ENCODE measurements at places on chromosomes 3 and 15.

DNA sequence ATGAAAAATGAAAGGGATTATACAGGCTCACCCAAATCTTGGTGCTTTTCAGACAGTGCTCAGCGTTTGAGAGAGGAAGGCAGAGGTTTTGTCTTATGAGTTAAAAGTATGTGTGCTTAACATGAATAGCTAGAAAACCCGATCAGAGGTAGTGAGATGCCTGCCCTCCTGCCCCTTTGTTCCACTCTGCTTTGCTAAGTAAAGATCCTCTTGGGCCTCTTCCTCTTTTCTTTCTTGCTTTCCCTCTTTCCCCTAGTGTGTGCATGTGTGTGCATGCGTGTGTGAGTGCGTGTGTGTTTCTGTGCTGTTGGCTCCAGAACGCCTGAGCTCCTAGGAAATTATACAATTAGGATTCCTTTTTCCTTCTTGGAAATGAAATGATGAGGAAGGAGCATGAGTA, 261.3 kb upstream of the NR2E3 start:
- no peak for DNase-seq

DNA sequence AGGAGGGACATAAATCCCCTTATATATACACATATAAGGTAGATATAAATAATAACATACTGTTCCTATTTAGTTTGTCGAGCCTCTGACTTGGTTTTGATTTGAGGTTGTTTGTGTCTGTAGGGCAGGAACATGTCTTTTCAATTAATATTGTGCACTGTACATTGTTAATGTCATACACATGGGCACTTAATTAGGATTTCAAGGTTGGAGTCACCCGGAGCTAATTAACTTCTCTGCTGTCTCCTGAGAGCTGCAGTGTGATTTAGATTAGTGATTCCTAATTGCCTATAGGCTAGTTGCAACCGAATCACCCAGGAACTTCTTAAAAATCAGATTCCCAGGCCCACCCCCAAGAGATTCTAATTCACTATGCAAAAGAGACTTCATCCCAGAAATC, 50.4 kb upstream of the FILIP1L start:
- DNase-seq, result no peak

DNA sequence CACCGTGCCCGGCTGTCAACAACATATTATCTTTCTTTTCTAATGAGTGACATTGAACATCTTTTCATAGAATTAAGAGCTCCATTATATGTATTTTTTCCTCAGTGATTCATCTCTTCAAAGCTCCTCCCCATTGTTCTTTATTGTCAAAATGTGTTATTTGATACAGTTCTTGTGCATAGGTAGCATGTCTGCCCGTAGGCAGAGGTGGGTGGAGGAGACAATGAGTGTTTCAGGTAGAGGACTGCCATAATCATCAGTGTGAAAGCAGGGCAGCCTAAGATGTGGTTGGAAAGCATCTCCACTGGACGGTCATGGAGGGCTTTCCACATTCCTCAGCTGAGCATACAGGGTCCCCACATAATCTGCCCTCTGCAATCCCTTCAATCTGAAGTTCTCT, 452.0 kb upstream of the MCTP2 start:
- no peak for DNase-seq

DNA sequence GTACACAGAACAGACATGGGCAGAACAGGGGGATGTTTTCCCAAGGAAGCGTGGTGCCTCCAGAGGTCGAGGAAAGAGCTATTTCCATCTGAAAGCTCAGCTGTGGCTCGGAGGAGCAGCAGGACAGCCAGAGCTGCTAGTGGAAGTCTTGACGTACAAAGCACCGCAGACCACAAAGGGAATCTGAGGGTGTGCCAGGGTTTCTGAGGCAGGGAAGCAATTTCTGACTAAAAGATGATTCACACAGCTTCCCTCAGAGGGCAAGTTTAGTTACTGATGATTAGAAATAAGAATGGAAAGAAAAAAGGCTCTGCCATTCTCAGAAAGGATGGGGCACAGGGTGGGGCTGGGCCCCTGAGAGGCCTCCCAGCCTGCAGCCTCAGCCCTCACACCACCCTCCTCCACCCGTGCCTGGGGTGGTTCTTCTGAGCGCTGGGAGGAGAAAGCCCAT, 45.8 kb upstream of the SEC13 start:
- DNase-seq, result peak; percentile 59

- peak; percentile 40 for DNase-seq
Measured at GRCh38 chr3:42013691-42014457, 52.0 kb upstream of the ULK4 start.

GRCh38 chr3:138458774-138459499, 24.5 kb downstream of the ESYT3 start:
- no peak for DNase-seq

- no peak for DNase-seq
Measured at GRCh38 chr15:99909592-99910295, 176.5 kb upstream of the LYSMD4 start.

DNA sequence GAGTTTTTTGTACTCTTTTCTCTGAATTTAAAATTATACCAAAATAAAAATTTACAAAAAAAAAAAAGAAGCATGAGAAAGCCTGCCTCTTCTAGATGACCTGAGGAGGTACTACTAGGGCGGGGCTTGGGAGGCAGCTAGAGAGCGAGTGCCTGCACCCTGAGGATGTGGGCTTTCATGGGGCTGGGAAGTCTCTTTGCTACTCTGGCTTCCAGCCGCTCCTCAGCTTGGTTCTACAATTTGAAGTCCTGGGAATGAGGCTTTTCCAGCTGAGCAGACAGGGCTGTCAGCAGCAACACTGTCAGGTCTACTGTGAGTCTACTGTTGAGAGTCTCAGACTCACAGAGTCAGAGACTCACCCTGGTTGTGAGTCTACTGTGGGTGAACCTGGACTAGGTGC, 8.2 kb upstream of the PSTPIP1 start:
- DNase-seq, result no peak

DNA sequence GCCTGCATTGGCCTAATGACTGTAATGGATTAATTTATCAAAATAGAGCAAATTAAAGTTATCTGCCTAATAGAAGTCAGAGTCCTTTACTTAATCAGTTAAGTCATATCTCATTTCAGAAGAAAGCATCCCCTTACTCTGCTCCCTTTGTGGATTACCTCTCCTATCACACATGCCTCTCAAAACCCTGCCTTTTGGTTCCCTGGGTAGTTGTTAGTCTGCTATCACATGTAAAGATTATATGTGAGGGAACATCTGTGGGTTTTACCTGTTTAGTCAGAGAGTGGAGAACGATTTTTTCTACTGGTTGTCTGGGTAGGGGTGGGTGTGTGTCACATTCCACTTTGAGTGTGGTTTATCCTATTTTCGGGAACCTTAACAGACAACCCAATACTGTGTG, 16.4 kb downstream of the UBE2E2 start:
- DNase-seq, result no peak

DNA sequence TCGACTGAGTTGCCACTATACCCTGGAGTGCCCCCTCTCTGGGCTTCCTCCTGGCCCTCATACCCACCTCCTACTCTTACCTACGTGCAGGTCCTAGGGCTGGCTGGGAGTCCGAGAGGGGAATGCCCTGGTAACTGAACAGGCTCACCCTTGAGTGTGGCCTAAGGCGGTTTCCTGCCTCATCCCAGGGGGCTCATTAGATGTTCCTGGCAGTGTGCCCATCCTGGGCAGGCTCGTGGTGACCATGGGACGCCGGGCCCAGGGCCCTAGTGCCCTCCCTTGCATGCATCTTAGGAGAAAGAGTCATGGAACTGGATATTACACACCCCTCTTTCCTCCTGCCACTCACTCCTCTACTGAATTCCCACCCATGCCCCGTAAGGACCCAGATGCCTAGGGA, 2.8 kb downstream of the SEMA4B start:
- DNase-seq, result no peak

GRCh38 chr3:171813897-171814460, 3.7 kb upstream of the PLD1 start:
- DNase-seq, result peak; percentile 29

GRCh38 chr3:3355442-3355841, 176.0 kb upstream of the CRBN start:
- no peak for DNase-seq

- DNase-seq, result no peak
Measured at GRCh38 chr3:172315401-172316091, 132.7 kb downstream of the GHSR start.

DNA sequence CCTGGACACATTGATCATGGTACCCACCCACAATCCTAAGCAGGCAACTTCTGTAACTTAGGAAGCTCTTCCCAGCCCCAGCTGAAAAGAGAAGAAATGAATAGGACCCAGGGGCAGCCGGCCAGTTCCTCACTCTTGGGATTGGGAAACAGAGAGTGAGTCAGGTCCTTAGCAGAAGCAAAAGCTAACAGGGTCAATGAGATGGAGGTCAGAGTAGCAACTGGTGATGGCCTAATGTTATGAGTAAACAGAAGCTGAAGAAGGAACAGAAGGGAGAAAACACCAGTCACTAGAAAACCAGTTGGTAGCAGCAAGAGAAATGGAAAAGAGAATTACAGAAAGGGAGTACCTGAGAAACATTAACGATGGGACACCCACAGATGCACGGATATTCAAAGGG, 20.0 kb downstream of the RIOX2 start:
- no peak for DNase-seq

DNA sequence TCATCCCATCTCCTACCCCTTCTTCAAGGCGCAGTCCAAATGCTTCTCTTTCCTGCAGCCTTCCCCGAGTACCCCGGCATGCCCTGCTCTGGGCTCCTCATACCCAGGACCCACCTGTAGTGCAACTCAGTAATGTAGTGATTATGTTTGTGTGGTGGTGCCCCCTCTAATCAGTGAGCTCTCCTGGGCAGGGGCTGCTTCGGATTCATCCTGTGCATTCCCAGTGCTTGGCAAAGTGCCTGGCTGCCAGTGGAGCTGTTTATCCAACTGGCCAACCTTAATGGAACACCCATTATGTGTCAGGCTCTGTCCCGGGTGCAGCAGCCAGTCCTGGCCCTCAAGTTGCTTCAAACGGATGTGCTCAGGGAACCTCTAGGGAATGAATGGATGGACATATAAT, 174.4 kb upstream of the LINGO1 start:
- DNase-seq, result no peak

DNA sequence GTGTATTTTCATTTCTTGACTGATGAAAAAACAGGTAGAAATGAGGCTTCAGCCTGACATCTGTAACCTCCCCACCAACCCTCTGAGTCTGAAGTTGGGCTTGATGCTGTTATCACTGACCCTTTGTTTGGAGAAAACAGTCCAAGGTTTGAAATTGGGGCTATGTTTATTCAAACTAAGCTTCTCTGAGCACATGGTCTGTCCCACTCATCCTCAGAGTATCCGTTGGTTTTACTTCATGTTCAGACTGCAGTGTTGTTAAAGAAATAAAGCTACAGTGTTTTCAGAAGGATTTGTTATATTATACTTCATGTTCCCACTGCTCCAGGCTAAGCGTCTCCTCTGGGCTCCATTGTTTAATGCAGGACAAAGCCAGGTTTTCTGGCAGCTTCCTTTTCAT, 6.0 kb downstream of the MAPKBP1 start:
- DNase-seq, result no peak

- DNase-seq, result no peak
Measured at GRCh38 chr15:101171954-101172353, 79.9 kb downstream of the CHSY1 start.

DNA sequence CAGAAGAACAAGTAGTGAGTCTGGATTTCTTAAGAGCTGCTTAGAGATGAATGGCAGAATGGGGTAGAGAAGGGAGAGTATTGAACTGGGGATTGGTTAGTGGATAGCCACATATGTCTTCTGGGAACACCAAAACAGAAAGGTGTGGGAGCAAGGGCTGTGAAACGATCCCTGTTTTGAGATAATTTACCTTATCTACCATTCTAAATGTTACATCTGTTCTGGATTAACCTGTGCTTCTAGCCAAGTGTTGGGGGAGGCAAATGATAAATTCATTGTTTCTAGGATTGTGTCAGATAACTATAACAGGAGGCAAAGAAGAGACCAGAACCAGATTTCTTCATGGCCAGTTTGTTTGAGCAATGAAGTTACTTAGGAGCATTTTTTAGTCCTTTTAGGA, 8.4 kb downstream of the NR1D2 start:
- no peak for DNase-seq

- no peak for DNase-seq
Measured at GRCh38 chr3:98906230-98906629, 4.7 kb upstream of the DCBLD2 start.

DNA sequence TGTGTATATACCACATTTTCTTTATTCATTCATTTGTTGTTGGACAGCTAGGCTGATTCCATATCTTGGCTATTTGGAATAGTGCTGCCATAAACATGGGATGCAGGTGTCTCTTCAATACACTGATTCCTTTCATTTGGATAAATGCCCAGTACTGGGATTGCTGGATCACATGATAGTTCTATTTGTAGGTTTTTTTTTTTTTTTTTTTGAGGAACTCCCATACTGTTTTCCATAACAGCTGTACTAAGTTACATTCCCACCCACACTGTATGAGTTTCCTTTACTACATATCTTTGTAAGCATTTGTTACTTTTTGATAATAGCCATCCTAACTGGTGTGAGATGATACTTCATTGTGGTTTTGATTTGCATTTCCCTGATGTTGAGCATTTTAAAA, 437.7 kb downstream of the DIPK2A start:
- DNase-seq, result no peak

DNA sequence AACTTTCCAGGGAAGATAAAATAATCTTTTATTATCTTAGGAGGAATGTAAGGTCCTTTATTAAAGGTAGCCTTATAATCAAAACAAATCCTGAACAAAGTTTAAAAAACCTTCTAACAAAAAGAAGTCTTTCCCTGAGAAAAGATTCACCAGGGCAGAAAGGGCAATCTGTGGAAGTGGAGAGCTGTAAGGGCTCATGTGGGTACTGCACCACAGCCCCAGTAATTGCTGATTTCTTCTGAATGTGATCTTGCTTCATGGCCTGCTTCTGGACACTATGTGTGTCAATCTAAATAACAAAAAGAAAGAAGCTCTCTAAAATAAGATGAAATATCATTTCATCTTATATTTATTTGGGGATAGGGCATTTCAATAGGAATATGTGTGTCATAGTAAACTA, 1501.6 kb downstream of the OTOL1 start:
- DNase-seq, result no peak

DNA sequence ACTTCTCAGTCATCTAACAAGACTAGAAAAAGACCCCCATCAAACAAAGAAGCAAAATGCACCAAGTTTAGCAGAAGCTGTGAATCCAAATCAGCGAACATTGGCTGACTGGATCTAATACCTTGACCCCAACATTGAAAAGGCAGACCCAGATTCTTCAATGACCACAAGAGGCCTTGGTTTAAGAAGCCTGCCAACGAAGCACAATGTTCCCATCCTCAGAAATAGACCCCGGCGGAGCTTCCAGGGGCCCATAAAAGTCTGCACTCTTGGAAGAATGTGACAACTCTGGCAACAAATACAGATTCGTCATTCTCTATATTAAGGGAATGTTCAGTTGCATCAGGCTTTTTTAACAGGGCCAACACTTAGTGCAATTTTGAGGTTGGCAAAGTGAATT, 112.8 kb upstream of the BCL6 start:
- DNase-seq, result no peak

GRCh38 chr3:111863942-111864694, 5.1 kb downstream of the PHLDB2 start:
- no peak for DNase-seq

GRCh38 chr3:12142476-12142875, 16.2 kb downstream of the TIMP4 start:
- DNase-seq, result no peak

Measured in stimulated activated CD4-positive, alpha-beta T cell treated with anti-CD3 and anti-CD28 coated beads, Interleukin-4, amount 100 ng/mL, for 24 hours (primary cell).